Calu3 (cell line): ENCODE measurements at places on chromosomes 1 and 21.

- no peak for DNase-seq
Observed at GRCh38 chr1:218444588-218444987, 99.5 kb downstream of the TGFB2 start.

DNA sequence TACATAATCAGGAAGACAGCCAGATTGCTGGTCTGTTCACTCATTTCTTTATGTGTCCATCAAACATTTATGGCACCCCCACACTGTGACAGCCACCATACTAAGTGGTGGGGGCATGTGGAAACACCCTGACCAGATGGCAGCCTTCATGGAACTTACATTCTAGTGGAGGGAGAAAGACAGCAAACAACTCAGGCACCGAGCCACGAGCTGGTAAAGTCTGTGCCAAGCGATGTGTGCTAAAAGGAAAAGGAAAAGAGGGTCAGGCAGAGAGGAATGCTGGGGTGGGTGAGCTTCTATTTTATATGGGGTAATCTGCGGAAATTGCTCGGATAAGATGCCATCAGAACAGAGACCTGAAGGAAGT, 33.2 kb upstream of the CD2 start:
- DNase-seq = no peak

GRCh38 chr1:228313536-228314277, 92.9 kb downstream of the TRIM11 start:
- DNase-seq = no peak

- DNase-seq = peak; percentile 77
Observed at GRCh38 chr21:43728467-43729390, 9.8 kb downstream of the PDXK start.

DNA sequence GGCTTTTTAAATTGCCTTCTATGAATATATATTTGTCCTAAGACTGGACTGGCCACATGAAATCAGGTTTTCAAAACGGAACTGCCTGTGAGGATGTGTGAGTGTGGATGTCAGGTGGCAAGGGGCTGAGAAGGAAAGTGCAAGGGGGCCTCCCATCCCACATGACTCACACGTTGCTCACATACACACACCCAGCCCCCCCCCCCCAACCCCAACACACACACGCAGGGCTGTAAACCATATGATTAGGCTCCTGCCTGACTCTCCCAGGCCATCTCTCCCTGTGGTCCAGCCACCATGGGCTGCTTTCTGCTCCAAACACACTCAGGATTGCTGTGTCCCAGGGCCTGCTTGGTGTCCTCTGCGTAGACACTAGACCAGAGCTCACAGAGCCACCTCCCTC, 22.4 kb downstream of the DEGS1 start:
- DNase-seq = no peak

DNA sequence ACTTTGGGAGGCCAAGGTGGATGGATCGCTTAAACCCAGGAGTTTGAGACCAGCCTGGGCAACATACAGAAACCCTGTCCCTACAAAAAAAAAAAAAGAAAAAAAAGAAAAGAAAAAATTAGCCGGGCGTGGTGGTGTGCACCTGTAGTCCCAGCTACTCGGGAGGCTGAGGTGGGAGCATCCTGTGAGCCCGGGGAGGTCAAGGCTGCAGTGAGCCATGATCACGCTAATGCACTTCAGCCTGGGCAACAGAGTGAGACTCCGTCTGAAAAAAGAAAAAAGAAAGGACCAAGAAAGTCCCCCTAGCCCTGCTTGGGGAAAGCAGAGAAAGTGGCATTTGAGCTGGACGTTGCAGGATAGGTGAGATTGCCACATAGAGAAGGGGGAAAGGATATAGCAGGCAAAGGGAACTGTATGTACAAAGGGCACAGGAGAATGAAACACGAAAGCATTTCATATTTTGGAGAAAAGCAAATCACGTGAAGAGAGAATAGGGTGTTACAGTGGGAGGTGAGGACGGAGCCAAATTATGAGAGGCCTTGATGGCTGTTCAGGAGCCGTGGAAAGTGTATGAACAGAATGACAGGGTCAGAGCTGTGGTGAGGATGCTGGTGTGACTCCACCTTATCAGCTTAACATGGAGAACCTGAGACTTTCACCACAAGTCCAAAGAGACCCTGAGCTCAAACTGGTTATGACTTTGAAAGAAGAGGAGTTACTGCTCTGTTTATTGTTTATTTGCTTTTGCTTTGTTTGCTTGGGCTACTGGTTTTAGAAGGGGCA, 19.5 kb upstream of the LRIG2 start:
- no peak for DNase-seq

GRCh38 chr1:61372944-61373343, 290.6 kb downstream of the NFIA start:
- DNase-seq = no peak

GRCh38 chr1:174671826-174672225, 224.1 kb downstream of the GPR52 start:
- no peak for DNase-seq

- DNase-seq = peak; percentile 84
Observed at GRCh38 chr1:17494114-17494729, 45.3 kb upstream of the ARHGEF10L start.

GRCh38 chr1:51189421-51190073, 46.5 kb upstream of the RNF11 start:
- peak; percentile 69 for DNase-seq

- no peak for DNase-seq
Observed at GRCh38 chr1:54497338-54497737, 50.7 kb upstream of the ACOT11 start.
